G401 (cell line): ENCODE measurements at places on chromosomes 2 and 18. TPM values are rescaled to one million over a fixed set of nuclear protein-coding genes. Genes with fewer than 3 reads are reported as not detected.

CD207 gene
- total RNA-seq, result 0.10 and 0.37 TPM in 2 replicates

- DNase-seq, result no peak
Observed at GRCh38 chr2:227370092-227370491, 9.0 kb downstream of the TM4SF20 start.

- DNase-seq, result no peak
Observed at GRCh38 chr2:30359644-30360167, 87.3 kb upstream of the LCLAT1 start.

GRCh38 chr18:76496194-76496890 is 1.3 kb upstream of the ZNF516 start:
- no peak for DNase-seq

DNA sequence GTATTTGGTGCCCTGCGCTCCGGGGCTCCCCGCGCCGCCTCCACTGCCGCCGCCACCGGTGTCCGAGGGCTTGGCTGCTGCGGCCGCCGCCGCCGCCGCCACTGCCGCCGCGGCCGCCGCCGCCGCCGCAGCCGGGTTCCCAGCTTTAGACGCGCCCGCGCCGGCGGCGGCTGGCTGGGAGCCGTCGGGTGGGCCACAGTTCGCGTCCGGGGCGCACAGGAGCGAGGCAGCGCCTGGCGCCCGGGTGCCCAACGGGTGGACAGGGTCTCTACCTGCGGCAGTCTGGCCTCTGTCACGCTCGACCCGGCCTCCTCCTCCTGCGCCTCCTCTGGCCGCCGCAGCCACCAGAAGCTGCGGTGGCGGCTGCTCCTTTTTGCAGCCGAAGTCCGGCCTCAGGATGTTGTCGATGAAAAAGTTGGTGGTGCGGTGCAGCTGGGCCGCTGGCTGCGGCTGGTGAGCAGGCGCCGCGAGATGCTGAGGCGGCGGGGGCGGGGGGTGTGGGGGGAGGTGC is 951 bp downstream of the EN1 start:
- no peak for DNase-seq

GLI2 gene
- total RNA-seq, result not detected in 2 replicates

GRCh38 chr2:160838691-160839090 is 321.5 kb upstream of the TANK start:
- DNase-seq, result no peak
